Right atrium auricular region (tissue), 2 donors: ENCODE measurements at places on chromosomes 5 and 9. TPM values are rescaled to one million over a fixed set of nuclear protein-coding genes. Genes with fewer than 3 reads are reported as not detected.

DNA sequence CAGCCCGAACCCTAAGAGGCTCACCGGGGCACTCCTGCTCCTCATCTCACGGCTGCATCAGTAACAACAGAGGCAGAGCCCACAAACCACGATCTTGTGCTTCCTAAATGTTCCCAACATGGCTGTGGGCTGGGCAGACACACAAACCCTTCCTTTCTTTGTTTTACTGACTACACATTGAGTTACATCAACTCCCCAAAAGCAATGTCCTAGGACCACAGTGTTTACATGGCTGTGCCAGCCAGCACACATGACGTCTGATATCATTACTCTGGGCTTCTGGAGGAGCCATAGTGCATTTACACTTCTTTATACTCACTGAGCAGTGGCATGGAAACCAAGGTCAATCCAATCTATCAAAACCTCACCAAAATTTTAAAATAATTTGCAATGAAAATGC, 101.4 kb downstream of the LHFPL2 start:
- DNase-seq = no peak

- DNase-seq = no peak
Measured at GRCh38 chr5:131821221-131821620, 24.4 kb upstream of the FNIP1 start.

DNA sequence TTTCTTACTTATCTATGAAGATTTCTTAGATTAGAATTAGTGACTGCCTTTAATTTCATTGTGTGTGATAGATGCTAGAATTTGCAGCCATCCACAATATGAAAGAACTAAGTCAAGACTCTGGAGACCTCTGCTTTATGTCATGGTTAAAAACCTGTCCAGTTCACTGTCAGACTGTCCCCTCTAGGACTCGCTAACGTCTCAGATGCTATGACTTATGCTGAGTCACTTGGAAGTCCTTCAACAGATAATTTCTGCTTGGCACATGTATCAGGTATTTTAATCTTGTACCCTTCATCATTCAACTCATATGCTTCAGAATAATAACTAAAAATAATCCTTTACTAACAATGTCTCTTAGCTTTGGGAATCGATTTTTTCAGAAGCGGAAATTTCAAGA, 230.5 kb upstream of the DMAC1 start:
- DNase-seq = no peak

DNA sequence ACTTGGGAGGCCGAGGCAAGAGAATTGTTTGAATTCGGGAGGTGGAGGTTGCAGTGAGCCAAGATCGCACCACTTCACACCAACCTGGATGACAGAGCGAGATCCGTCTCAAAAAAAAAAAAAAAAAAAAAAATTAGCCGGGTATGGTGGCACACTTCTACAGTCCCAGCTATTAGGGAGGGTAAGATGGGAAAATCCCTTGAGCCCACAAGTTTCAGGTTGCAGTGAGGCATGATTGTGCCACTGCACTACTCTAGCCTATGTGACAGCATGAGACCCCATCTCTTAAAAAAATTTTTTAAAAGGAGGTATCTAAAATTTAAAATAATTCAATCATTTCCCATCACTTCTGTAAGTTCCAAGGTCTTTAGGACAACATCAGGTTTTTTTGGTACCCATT, 26.0 kb downstream of the PSIP1 start:
- no peak for DNase-seq

DNA sequence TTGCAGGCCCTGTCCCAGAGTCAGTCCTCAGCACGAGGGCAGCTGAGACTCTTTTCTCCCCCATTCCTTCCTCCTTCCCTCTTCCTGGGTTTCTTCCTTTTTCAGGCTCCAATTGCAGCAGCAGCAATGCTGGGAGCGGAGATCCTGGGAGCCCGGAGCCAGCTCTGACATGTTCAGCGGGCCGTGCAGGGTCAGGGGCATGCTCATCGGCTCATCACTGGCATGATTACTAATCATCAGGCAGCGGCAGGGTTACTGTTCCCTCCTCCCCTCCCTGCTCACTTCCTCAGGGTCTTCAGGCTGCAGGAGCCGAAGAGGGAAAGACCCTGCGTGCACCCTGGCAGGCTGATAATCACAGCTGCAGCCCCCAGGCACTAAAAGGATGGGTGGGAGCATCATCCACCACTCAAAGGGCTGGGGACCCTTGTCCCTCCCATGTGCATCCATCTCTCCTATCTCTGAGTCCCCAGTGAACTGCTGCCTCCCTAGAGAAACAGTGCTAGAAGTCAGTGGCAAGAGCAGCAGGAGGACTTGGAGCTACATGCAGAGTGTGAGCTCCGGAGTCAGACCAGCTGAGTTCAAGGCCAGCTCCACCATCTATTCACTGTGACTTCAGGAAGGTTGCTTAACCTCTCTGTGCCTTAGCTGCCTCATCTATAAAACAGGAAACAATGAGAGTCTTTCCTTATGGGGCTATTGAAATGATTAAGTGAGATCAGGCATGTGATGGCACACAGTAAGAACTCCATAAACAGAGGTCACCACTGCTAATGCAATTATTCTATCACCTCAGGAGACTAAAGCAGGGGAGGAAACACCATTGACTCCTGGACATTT, 7.8 kb upstream of the KCNIP1 start:
- DNase-seq = no peak

- DNase-seq = no peak
Measured at GRCh38 chr9:1434052-1434767, 384.1 kb downstream of the DMRT2 start.

DNA sequence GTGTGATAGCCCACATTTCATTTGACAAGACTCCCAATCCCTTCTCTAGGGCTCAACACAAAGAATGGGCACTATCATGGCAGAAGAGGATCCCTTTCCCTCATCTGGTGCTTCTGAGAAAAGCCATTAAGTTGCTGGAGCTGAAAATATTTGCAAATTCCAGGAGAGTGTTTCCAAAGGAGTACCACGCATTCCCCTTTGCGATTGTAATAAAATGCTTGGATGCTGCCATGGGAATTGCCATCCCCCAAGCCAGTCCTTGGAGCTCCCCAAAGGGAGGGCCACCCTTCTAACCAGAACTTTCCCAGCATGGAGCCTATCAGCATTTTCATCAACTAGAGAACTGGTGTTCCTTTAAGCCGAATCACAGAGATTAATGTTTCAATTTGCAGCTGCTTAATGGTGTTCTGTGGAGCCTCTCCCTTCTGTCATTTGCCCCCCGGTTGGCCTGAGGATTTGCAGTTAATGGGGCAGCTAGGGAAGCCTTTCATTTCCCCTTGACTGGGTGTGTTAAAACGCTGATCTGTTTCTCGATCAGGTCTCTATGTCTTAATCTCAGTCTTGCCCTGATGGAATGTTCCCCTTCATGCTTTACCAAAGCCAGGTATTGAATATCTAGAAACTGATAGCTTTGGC, 133.0 kb downstream of the ENC1 start:
- DNase-seq = no peak

DNA sequence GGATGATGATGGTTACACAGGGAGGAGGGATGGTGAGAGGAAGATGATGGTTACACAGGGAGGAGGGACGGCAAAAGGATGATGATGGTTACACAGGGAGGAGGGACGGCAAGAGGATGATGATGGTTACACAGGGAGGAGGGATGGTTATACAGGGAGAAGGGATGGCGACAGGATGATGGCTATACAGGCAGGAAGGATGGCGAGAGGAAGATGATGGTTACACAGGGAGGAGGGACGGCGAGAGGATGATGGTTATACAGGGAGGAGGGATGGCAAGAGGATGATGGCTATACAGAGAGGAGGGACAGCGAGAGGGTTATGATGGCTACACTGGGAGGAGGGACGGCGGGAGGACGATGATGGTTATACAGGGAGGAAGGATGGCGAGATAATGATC, 64.1 kb upstream of the FCN1 start:
- DNase-seq = no peak

DNA sequence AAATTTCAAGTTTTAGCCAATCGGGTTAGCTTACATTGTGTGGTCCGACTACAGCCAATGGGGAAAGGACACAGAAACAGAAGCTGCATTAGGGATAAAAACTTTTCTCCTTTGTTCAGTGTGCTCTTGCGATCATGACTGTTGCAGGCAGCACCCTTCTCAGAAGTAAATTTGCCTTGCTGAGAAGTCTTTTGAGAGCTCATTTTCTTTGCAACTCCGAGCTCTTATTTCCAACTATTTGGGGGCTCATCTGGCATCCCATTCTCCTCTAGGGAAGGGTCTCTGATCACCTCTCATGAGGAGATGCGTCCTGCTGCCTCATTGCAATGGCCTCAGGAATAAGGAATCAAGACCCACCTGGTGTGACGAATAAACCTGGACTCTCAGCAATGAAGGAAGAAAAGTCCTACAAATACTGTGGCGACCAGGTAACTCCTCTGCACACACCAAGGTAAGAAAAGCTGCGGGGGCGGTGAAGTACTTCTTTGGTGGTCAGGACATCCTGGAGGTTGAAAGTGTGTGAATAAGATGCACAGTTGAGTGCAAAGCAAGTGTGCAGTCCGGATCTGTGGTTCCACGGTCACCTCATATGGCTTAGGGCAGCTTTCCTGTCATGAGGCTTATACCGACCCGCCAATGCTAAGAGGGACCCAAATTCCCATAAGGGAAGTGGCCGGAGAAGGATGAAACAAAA, 20.4 kb downstream of the CNOT8 start:
- DNase-seq = no peak

DNA sequence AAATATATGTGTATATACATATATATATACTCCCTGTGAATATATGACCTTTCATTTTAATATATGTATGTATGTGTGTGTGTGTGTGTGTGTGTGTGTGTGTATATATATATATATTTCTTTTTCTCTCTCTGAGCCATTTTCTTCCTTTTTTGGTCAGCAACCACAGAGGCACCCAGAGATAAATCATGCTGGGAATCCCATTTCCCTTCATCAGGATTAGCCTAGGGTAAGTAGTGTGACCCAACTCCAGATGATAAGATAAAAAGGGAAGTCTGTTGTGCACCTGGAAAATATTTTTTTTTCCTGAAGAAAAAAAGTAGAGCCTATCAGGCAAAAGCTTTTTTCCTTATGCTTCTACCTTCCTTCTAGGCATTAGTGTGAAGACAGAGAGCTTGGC, 25.4 kb upstream of the SUB1 start:
- DNase-seq = no peak

GRCh38 chr5:2047341-2047927, 164.7 kb upstream of the IRX4 start:
- no peak for DNase-seq

DNA sequence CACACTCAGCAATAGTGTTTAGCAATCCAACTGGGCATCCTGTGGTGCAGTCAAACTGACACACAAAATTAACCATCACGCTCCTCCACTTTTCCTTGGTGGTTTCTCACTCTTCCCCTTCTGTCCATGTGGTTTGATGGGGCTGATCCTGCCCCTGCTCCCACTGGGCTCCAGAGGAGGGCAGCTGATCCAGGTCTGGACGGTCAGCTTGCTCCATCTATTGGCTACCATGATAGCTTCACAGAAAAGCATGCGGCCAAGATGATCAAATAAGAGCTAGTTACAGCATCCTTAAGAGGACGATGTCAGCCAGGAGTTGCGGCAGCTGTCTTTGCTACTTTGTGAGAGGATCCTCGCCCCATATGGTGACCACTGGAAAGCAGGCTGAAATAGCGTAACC, 29.6 kb upstream of the RANBP17 start:
- no peak for DNase-seq

- no peak for DNase-seq
Measured at GRCh38 chr5:158115468-158115867, 256.5 kb upstream of the CLINT1 start.

DNA sequence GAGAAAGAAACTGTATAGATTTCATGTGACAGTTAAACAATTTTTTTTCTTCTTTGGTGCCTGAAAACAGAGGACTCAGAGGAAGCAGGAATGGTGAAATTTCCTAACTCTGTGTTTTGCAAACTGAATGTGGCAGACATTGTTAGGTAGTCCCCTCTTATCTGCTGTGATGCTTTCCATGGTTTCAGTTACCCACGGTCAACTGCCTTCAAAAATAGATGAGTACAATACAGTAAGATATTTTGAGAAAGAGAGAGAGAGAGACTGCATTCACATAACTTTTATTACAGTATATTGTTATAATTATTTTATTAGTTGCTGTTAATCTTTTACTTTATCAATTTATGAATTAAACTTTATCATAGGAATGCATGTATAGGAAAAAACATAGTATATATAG, 627.2 kb downstream of the CCDC171 start:
- no peak for DNase-seq

GRCh38 chr5:5979377-5979760, 399.0 kb downstream of the MED10 start:
- no peak for DNase-seq

- DNase-seq = no peak
Measured at GRCh38 chr5:175520321-175520720, 42.0 kb downstream of the SFXN1 start.

GRCh38 chr5:1402611-1403255, 42.5 kb downstream of the SLC6A3 start:
- DNase-seq = no peak

- DNase-seq = no peak
Measured at GRCh38 chr5:72543365-72543764, 36.2 kb upstream of the ZNF366 start.

DNA sequence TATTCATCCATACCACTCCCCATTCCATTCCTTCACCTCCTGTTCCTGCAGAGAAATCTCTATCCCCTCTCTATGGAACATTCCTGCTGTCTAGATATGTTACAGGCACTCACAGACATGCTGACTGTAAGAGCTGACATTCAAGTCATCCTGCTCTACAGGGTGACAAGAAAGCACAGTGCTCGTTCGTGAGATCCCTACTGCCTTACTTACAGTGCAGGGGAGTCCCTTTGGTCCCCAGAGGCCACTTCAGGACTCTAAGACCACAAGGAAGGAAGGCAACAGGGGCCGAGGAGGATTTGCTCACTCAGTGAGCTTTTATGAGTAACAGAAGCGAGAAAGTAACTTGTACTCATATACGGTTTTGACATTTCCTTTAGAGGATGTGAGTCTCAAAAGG, 110.5 kb downstream of the GAS1 start:
- DNase-seq = no peak

DNA sequence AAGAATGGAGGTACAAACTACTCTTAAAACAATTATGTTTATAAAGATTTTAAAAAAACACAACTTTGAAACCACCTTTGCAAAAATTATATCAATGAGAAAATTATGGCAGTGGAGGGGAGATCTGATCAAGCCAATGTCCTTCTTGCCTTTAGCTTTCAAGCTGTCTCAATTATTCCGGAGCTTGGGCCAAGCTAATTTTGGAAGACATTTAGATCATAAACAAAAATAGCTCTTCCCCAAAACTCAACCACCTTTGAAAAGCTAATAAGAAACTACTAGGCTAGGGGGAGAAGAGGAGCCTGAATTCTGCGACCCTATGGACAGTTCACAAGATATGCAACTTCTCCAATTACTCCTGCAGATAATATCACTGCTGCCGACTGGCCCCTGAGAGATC, 263.3 kb downstream of the ICE1 start:
- DNase-seq = no peak

Gene SLC6A7
- not detected for total RNA-seq

Gene SLC6A19
- not detected for total RNA-seq

Gene MSX2
- total RNA-seq = 2.6 TPM

Gene ALDH7A1
- 9.6 TPM for total RNA-seq

Gene FABP6
- not detected for total RNA-seq

Gene RAB3C
- 0.16 TPM for total RNA-seq

Gene MAMDC2
- 32.5 TPM for total RNA-seq

Gene RUSC2
- 33.0 TPM for total RNA-seq

Gene IFNA2
- not detected for total RNA-seq

Gene DNAH5
- not detected for total RNA-seq
